ENCODE measurements at places on chromosomes 7 and 10. TPM values are rescaled to one million over a fixed set of nuclear protein-coding genes. Genes with fewer than 3 reads are reported as not detected.
A peak's percentile ranks its signal among the peaks of the same experiment; 100 is the strongest.

DNA sequence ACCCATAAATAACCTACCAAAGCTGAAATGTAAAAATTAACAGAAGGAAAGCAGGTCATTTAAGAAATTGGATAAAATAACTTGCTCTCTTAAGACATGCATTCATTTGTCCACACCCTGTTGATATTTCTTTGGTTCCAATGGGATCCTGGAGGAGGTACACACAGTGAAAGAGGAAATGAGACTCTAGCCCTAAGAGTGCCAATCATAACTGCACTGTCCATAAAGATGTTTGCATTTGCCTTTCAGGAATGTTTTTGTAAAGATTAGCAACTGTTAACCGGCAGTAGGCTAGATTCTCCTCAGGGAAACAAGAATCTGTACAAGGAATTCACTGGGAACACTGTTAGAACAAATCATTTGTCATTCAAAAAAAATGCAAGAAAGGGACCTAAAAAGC is 61.0 kb downstream of the MEOX2 start:
- no peak for DNase-seq
- H3K4me3 ChIP-seq: no peak overlapping the region
- no peaks in the 10 kb centered on the region for H3K27me3 ChIP-seq
- H3K27ac ChIP-seq: no peak overlapping the region
- no peaks in the 10 kb centered on the region for H3K36me3 ChIP-seq
- H3K4me1 ChIP-seq: no peaks in the 10 kb centered on the region

- peaks cover 36% of the 10 kb centered on the region for H3K4me1 ChIP-seq
- H3K36me3 ChIP-seq: peaks cover 2% of the 10 kb centered on the region
- peak overlapping the region; percentile 21 for H3K4me3 ChIP-seq
- no peak overlapping the region for H3K27ac ChIP-seq
These were observed 159.7 kb downstream of the SGMS1 start for GRCh38 chr10:50464004-50464409.

DNA sequence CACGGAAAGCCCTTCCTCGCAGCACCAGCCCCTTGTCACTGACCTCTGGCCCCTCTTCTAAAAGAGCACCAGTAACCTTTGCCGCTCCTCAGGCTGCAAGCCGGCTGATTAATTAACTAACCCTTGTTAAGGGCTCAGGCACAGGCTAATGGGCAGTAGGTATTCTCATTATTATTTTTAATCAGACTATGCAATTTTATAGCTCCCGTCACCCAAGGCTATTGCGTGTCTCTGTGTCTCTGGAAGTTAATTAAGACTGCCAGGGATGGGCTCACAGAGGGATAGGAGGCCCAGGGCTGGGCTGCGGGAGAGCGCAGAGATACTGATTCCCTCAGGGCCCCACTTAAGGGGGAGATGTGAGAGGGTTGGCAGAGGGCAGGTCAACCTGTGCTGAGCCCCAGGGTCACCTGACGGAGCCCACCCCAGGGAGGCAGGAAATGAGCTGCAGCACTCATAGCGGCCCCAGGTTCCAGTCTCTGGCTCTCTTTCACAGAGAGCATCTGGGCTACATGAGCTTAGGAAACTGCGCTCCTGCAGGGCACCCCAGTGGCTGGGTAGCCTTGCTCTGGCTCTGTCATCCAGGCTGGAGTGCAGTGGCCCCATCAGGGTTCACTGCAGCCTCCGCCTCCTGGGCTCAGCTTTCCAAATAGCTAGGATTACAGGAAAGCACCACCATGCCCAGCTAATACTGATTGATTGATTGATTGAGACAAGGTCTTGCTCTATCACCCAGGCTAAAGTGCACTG is 92.2 kb upstream of the LRRC4 start:
- H3K27ac ChIP-seq: no peak overlapping the region
- H3K36me3 ChIP-seq: no peaks in the 10 kb centered on the region
- DNase-seq: no peak

The CABCOCO1 gene
- not detected for total RNA-seq

The ARHGAP22 gene
- total RNA-seq: 1.3 TPM
